ENCODE measurements at places on chromosomes 5 and 9.
A peak's percentile ranks its signal among the peaks of the same experiment; 100 is the strongest.

- DNase-seq: peak; percentile 54
These were observed 48.1 kb downstream of the THBS4 start for GRCh38 chr5:80083101-80083890.

- DNase-seq: no peak
These were observed 38.9 kb upstream of the STX17 start for GRCh38 chr9:99867536-99867935.

DNA sequence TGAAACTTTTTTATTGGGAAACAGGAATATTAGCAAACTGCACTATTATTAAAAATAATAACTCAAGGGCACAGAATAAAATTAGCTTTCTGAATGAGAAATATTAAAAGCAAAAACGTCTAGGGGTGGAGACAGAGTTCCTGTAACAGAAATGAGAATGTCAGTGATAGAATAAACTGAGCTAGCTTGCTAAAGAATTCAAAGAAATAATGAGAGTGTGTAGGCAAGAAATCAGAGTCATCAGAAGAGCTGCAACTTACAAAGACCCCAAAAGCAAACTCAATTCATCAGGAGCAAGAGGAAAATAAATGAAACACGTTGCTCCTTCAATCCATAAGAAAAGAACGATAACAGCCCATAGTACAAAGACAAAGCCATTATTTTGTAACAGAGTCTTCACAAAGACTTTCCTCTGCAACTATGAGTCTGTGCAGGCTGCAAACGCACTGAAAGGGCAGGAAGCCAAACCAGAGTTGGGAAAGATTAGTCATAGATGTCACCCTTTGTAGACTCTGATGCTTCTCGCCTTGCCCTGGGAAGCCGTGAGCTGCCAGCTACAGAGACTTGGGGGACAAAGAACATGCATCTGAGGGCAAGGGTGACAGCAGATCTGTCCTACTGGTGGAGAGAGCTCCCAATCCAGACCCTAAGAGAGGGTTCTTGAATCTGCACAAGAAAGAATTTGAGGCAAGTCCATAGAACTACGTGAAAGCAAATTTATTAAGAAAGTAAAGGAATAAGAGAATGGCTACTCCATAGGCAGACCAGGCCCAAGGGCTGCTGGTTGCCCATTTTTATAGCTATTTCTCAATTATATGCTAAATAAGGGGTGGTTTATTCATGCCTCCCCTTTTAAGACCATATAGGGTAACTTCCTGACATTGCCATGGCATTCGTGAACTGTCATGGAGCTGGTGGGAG lies 40.8 kb downstream of the SHC3 start:
- DNase-seq: no peak

- no peak for DNase-seq
These were observed 46.1 kb downstream of the RFX3 start for GRCh38 chr9:3479514-3480352.

DNA sequence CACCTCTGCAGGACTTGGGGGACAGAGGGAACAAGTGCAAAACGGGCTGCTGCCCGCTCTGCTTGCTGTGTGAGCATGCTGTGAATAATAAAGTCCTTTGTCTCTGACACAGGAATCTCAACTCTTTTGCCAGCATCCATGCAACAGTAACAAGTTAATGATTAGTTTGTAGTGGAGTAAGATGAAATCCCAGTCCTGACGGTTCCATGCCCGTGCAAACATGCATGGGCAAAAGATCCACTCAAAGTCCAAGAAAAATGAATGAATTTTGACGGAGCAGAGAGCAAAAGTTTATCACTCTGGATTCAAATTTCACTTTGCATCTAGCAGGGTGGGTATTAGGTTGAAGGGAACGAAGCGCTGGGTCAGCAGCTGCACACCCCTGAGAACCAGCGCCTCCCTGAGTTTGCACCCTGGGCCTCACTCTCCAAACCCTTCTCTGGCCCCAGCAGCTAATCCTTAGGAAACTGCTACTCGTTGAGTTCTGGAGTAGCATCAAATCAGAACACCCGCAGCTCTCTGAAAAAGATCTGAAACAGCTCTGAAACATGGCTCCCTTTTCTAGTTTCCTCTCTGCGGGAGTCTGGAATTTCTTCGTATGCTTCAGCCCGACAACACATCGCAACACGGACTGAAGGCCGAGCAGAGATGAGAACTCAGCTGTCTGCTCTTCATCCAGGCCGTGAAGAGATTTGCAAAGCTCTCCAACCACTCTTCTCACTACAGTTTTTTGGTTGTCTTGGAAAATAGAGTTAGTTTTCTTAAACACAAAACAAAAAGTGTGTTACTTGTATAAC lies 45.6 kb upstream of the RUFY1 start:
- no peak for DNase-seq

DNA sequence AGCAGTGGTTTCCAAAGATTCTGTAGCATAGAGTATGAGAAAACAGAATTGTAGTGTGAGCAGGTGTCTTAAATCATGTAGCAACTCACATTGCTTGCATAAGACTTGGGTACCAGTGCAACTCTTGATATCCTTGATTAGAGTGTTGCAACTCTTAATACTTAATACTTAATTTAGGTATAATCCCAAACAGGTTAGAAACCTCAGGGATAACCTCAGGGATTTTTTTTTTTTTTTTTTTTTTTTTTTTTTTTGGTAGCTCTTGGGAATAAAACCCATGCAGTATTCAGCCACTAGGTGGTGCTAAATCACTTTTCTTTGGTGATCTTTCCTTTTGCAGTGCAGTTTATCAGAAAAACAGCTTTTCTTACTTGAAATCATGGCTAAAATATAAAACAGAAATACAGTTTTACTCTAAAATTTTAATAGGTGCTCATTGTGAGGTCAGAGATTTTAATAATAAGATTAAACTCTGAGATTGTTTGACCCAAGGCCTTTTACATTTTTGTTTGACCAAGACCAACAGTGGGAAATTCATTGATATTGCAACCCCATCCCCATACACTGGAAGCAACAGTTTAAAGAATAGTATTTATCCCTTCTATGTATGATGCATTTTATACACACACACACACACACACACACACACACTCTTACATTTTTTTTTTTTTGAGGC lies 55.3 kb downstream of the ERAP1 start:
- no peak for DNase-seq

- DNase-seq: peak; percentile 99
These were observed at the start of gene TGFBR1 for GRCh38 chr9:99104459-99105151. TGFBR1 (plus strand) TSS chr9:99105113; CDS start chr9:99105206, 93 bp downstream.

- no peak for DNase-seq
These were observed 26.9 kb downstream of the ADAM19 start for GRCh38 chr5:157548513-157549282.

GRCh38 chr5:125756456-125756855 lies 666.8 kb upstream of the GRAMD2B start:
- no peak for DNase-seq

- DNase-seq: no peak
These were observed 86.9 kb upstream of the CTNNA1 start for GRCh38 chr5:138666226-138666742.

DNA sequence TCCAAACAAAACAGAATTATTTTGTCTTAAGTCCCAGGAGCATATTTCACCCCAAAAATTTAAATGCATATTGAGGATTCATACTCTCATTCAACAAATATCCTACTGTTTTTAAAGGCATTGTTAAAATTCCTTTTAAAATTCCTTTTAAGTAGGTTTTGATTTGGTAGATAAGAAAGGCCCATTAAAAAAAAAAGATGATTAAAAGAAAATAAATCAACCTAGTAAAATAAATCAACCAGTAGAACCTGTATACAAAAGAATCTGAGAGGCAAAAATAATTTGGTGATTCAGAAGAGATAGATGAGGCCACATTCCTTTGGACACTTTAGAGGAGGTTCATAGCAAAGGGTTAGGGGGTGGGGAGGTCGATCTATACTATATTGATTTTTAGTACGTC lies 585.3 kb upstream of the TLE4 start:
- no peak for DNase-seq

DNA sequence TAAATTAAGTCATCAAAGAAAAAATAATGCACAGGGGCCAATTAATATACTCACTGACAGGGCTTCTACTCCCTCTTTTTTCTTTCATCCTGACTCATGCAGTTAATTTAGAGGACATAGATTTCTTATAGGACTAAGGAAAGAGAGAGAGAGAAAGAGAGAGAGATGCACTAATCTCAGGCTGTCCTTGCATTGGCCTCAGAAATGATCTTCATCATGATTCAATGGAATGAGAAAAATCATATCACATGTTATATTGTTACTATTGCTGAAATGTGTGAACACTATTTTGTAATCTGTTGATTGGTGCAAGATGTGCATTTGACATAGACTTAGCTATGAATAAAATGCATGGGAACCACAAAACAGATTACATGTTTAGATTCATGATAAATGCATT lies 608.3 kb upstream of the NUDT12 start:
- no peak for DNase-seq

GRCh38 chr5:171970826-171971225 lies 35.6 kb downstream of the FBXW11 start:
- DNase-seq: no peak

- DNase-seq: no peak
These were observed 66.4 kb upstream of the TMC1 start for GRCh38 chr9:72454871-72455491.

DNA sequence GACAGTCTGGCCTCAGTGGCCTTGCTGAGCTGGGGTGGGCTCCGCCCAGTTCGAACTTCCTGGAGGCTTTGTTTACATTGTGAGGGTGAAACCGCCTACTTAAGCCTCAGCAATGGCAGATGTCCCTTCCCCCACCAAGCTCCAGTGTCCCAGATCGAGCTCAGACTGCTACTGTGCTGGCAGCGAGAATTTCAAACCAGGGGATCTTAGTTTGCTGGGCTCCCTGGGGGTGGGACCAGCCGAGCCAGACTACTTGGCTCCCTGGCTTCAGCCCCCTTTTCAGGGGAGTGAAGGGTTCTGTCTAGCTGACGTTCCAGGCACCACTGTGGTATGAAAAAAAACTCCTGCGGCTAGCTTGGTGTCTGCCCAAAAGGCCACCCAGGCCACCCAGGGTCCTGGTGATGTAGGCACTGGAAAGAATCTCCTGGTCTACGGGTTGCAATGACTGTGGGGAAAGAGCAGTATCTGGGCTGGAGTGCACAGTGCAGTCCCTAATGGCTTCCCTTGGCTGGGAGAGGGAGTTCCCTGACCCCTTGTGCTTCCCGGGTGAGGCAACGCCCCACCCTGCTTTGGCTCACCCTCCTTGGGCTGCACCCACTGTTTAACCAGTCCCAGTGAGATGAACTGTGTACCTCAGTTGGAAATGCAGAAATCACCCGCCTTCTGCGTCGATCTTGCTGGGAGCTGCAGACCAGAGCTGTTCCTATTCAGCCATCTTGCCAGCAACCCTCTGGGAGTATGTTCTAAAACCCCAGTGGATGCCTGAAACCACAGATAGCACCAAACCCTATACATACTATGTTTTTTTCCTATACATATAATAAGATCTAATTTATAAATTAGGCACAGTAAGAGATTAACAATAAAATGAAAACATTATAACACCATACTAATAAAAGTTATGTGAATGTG lies 95.5 kb downstream of the TMEM161B start:
- DNase-seq: no peak

DNA sequence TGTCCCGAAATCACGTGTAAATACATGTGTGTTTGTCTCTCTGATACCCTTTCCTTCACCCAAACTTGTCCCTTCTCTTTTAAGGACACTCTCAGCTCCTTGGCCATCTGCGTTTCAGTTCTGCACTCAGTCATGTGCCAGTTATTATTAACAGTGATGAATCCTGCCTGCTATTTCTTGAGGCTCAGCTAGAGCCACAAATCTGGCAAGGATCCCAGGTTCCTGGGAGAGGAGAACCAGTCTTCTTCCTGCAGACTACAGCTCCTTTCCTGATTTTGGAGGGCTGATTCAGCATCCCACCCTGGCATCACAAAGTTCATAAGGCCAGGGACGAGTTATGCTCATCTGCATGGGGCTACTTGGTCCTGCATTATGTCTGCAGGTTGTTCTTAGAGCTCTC lies 5.6 kb downstream of the MAMDC2 start:
- no peak for DNase-seq

- DNase-seq: no peak
These were observed 59.5 kb upstream of the GGTA1 start for GRCh38 chr9:121559183-121559582.

- DNase-seq: no peak
These were observed 287.7 kb upstream of the DAP start for GRCh38 chr5:11048760-11049159.

- DNase-seq: no peak
These were observed 365.7 kb downstream of the DEPDC1B start for GRCh38 chr5:60334281-60334713.

DNA sequence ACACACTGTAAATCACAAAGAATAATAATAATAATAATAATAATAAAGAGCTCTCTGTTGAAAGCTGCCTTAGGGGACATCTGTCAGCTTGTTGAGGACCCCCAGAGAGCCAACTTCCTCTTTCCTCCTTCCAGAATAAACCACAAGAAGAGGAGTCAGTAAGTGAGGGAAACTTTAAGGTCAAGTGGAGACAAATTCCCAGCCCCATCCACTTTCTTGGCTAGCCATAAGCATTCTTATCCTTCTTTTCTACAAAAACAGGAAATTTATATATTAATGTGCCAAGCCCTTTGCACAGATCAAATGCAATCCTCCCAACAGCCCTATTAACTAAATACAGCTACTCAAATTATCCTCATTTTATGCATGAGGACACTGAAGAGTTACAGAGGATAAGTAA lies 9.4 kb upstream of the C5orf58 start:
- DNase-seq: no peak

DNA sequence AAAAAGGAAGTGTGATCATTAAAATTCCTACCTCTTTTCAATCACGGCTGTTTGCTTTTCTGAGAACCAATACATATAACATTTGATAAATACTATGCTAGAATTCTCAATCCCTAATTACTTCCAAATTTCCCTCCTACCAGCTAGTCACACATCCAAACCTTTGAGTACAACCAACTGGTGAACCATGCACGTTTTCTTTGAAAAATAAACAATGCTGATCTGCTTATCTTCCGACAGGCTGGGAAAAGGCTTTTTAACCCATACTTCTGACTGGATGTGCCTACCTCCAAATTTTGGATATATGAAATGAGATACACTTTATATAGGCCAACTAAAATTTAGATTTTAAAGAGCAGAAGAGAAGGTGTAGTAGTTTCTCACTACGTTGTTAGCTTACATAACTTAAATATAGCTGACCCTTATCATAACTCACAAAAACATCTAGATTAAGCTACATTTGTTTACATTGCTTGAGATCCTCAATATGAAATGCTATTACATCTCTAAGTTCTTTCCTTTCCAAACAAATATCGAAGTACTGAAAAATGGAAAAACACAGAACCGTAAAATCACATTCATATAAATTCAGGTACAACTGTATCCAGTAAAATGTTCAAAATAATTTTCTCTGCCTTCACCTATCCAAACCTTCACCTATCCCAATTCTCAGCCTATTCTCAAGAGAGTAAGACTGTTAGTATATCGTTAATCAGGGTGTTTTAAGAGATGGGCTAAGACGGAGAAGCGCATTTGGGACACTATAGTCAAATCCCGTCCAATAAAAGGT lies 2.1 kb downstream of the NR3C1 start:
- DNase-seq: no peak

- no peak for DNase-seq
These were observed 136.7 kb downstream of the RGS3 start for GRCh38 chr9:113600023-113600823.

Measured in activated naive CD8-positive, alpha-beta T cell treated with anti-CD3 and anti-CD28 coated beads, Interleukin-2, amount 10 ng/mL, durations not matched to agents 7 days and 5 days (primary cell).